NCI-H774 (cell line): ENCODE measurements at places on chromosomes 2 and 18.

GRCh38 chr2:223247136-223247535, 195.1 kb downstream of the KCNE4 start:
- DNase-seq: no peak

DNA sequence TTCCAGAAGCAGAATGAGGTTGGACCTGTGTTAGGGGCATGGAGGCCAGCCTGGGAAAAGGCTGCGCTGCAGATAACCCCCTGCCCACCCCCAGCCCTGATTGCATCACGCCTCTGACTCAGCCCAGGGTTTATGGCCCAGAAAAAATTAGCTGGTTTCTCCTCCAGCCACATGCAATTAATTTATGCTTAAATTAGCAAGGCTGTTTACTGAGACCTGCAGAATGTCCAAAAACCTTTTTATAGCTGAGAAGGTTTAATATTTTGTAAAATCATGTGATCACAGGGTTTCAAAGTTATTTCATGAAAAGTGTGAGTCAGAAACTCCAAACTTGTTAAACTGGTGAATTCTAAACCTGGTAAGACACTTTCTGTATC, 123.1 kb upstream of the HDAC4 start:
- no peak for DNase-seq

GRCh38 chr18:9688036-9688741, 19.9 kb upstream of the RAB31 start:
- no peak for DNase-seq

DNA sequence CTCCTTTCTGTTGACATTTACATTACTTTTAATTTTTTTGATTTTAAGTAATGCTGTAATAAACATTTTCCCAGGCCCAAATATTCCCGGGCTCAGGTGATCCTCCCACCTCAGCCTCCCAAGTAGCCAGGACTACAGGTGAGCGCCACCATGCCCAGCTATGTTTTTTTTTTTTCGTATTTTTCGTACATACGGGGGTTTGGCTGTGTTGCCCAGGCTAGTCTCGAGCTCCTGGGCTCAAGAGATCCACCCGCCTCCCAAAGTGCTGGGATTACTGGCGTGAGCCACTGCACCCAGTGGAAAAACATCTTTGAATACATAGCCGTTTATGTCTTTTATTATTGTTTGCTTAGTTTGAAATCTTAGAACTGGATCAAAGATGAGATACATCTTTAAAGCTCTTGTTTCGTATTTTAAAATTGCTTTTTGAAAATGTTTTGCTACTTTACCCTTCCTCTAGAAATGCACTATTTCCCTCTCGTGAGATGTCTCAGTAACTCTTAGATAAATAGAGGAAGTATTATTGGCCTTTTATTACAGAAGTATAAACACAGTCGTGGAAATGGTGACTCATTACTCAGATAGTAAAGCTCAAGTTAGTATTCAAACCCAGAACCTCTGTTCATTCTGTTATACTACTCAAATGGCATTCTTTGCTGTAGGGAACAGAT, 2.4 kb downstream of the SMCHD1 start:
- peak; percentile 13 for DNase-seq

GRCh38 chr2:110748489-110748867, 16.1 kb downstream of the ACOXL start:
- peak; percentile 70 for DNase-seq

DNA sequence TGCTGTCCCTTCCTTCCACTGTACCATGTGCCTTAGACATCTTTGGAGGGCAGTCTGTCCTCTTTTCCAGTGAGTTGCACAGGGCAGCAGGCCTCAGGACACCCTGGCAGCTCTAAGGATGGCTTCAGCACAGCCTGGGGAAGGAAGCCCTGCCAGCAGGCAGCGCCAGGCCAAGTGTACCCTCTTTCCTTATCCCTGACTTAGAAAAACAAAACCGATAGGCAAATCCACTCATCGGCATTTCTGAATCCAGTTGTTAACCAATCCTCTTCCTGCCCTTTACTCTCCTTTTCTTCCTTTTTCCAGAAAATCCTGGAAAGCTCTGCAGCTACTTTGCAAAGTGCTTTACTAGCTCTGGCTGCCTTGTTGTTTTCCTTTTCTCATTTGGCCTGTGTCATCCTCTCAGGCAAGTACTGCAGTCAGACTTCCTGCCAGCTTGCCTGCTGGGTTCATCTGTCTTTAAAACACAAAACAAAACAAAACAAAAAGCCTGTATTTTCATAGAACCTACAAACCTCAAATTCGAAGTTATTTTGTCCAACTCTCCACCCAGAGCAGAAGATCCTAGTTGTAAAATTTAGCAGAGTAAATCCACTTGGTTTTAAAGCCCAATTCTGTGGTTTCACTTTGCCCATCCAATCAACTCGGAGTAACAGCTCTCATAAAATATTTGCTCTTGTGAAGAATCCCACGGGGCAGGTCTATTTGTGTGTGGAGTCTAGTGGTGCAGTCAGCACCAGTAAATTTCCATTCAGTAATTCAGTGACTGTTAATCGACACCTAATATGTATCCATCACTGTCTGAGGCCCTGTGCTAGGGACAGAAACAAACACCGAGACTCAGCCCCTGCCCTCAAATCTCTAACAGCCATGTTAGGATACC, 45.2 kb downstream of the PCBP1 start:
- peak; percentile 48 for DNase-seq

GRCh38 chr2:96340493-96341414, 5.2 kb downstream of the NCAPH start:
- no peak for DNase-seq

GRCh38 chr2:176643646-176644045, 374.4 kb downstream of the MTX2 start:
- DNase-seq: peak; percentile 63

GRCh38 chr2:212908682-212909435, 242.6 kb downstream of the IKZF2 start:
- DNase-seq: no peak

DNA sequence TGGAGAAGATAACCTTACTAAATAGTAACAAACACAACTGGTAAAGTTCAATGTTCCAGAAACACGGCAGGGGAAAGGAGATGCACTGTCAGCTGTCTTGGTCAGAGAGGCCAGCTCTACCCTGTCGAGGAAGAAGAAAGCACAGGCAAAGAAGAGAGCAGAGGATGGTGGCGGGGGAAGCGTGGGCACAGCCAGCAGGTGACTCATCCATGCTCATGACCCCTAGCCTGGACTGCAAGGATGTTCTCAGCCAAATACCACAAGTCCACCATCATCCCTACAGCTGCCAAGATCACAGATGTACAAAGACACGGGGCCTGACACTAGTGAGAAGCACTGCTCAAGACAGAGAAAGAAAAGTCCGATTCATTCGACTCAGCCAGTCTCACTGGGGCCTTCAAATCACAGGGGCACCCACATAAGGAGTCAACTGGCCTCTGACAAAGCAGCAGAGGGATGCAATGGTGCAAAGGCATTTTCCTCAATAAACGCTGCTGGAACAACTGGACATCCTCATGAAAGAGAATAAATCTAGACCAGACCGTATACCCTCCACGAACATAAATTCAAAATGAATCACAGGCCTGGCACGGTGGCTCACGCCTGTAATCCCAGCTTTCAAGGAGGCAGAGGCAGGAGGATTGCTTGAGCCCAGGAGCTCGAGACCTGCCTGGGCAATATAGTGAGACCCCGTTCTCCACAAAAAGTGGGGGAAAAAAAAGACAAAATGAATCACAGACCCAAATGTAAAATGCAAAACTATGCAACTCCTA, 5.6 kb downstream of the DTYMK start:
- no peak for DNase-seq

GRCh38 chr2:38233231-38233983, 143.7 kb downstream of the ATL2 start:
- no peak for DNase-seq

DNA sequence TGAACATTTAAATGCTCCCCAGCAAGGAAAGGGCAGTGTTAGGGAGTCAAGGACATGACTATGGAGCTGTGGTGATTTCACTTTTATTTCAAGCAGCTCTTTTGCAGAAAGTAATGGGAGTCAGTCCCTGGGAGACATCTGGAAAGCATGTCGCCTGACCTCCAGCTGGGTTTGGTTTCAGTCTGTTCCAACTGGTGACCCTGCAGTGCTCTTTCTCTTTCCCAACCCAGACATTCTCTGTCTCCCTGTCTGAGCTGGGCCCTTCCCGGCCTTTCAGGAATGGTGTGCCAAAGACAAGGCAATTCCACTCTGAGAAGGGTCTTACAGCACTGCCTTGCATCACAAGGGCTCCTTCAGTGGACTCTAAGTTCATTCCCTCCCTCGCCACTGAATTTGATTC, 323.2 kb downstream of the OSR1 start:
- no peak for DNase-seq

DNA sequence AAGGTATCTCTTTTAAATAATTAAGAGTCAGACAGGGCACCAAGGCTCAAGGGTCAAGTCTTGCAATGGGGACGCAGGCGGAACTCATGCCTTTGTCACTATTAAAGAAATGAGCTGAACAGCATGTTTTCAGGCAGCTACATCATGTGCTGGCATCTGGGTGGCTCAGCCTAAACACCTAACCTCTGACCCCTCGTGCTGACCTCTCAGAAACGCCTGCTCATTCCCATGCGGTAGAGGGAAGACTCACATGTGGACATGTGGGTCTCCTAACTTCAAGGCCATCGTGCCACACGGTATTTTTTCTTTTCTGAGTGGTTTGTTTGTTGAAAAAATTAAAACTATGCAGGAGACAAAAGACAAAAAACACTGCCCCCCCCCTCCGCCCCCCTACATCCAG, 31.3 kb downstream of the CYP27C1 start:
- no peak for DNase-seq

- DNase-seq: no peak
Observed at GRCh38 chr2:1803217-1804110, 59.1 kb upstream of the PXDN start.

DNA sequence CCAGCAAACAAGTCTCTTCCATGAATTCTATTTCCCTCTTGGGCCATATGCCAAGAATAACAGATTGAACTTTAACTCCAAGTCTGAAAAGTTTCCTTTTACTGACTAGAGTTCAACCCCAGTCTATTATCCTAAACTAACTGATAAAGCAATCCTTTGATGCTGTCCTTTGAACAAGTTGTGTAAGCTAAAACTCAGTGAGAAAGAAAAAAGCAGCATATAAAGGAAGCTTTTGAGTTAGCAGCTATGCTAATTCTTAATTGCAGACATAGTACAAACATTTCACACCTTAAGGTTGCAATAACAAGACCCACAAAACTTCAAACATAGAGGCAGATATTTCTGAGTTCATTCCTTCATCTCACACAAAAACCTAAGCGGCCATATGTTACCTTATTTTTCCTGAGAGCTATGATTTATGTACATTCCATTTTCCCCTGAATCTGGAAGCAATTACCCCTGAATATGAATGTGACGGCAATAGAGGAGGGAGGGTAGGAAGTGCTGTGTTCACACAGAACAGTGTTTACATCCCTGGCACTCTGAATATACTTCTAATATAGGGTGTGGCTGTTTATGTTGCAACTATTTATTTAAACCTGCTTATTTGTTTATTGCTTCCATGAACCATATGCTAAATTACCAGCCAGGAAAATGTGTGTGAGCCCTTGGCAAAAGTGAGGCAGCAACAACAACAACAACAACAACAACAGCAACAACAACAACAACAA, 180.6 kb downstream of the IRS1 start:
- no peak for DNase-seq

DNA sequence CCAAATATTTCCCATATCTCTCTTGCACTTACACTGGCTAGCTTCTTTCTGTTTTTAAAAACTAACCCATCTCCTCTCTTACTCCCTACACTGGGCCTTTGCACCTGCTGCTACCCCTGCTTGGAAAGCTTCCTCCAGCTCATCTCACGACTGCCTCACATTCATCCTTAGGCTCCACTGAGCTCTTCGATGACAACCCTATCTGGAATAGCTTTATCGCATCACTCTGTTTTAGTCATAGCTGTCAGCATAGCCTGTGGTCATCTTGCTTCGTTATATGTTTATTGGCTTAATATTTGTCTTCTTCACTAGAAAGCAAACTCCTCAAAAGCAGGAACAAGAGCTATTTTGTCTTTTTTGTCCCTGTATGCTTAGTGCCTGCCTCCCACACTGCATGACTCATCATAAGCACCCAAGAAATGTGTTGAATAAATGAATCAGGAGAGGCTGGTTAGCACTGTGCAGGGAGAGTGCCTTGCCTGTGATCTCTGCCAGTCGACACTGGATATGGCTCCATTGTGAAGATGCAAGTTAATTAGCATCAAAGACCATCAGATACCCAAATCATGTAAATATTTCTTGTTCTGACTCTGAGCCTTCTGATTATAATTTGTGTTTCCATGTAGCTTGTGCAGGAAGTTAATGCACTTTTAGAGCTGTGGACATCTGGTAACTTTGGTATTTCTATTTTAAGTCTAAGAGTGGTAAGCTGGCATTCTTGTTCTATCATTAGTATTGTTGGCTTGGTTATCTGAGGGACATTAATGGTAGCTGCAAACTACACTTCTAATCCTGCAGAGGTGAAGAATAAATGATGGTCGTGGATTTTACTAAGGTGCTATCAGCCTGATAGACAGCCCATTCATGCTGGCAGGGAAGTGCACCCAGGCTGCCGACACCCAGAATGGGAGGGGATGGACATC, 10.3 kb upstream of the DYTN start:
- DNase-seq: no peak

GRCh38 chr2:159148901-159149300, 137.6 kb downstream of the WDSUB1 start:
- DNase-seq: no peak

- no peak for DNase-seq
Observed at GRCh38 chr18:51288582-51288981, 91.1 kb upstream of the MEX3C start.

DNA sequence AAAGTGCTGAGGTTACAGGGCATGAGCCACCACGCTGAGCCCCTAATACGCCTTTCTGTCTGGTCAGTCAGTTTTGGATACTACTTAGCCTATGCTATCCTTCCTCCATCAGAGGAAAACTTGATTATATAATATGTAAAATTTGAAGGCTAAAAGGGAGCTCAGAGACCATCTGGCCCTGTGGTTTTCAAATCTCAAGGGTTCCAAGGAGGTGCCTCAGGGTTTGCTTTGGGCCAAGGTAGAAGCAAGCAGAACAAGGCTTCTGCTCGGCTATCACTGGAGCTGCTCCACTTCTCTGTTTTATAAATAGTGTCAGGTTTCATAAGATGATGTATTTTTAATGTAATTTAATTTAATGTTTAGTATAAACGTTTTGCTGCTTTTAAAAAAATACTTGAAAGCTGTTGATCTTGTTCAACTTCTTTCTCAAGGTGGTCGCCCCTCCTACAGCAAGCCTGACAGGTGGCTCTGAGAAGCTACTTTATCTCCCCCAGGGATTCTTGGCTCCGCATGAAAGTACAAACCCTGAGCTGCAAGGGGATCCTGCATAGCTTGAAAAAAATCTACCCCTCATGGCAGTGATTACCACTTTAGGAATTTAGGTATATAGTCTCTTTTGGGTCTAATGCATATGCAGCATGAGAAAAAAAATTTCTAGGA, 290.3 kb downstream of the CNTNAP5 start:
- DNase-seq: no peak

- DNase-seq: no peak
Observed at GRCh38 chr18:34802959-34803358, 92.9 kb downstream of the DTNA start.

GRCh38 chr2:223203971-223204929, 152.3 kb downstream of the KCNE4 start:
- no peak for DNase-seq
